H54 (cell line): ENCODE measurements at places on chromosomes 5 and 9.

- DNase-seq, result no peak
Observed at GRCh38 chr5:181223729-181224389, 778 bp downstream of the TRIM41 start.

DNA sequence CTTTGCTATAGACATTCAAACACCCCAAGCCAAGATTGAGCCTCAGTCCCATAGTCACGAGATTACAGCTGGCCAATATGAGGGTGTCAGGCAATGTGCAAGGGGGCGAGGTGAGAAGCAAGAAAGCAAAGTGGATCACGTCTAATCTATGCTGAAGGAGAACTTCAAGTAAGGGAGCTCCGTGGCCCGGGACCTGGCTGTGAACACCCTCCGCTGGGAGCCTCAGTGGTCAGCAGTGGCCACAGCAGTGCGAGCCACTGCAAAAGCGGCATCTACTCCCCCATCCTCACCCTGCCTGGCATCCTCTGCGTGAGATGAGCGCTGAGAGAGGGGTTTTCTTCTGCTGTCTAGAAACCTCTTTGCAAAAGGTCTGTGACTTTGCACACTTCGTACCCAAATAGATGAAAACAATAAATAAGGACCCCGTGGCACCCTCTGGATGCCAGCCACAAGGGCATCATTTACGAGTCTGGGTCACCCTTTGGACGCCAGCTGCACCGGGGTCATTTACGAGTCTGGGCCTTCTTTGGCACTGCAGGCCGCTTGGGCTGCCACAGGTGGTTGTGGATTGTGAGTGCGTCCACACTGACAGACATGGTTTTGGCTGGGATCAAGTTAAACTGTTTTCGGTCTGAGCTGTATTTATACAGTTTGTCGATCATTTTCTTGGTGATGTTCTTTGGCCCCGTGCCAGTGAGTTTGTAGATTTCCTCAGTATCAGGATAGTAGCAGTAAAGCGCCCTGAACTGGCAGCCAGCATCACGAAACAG lies 96.4 kb downstream of the CAMSAP1 start:
- DNase-seq, result no peak

DNA sequence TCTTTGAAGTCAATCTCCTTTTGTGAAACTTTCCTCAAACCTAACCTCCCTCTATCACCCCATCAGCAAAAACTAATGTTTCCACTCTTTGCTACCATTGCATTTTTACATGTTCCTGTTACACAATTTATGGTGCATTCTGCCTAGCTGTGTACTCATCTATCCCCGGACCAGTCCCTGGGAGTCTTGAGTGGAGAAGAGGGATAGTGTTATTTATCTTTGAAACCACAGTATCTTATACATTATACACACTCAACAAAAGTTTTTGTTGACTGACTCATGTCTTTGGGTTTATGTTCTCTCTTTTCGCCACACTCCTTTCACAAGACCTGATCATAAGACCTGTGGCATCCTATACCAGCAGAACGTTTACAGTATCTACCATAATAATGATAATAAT lies 26.4 kb downstream of the TNFAIP8 start:
- DNase-seq, result no peak

- no peak for DNase-seq
Observed at GRCh38 chr5:147093138-147093537, 141.7 kb upstream of the STK32A start.

GRCh38 chr5:139223481-139223880 lies 25.3 kb upstream of the SIL1 start:
- DNase-seq, result no peak

DNA sequence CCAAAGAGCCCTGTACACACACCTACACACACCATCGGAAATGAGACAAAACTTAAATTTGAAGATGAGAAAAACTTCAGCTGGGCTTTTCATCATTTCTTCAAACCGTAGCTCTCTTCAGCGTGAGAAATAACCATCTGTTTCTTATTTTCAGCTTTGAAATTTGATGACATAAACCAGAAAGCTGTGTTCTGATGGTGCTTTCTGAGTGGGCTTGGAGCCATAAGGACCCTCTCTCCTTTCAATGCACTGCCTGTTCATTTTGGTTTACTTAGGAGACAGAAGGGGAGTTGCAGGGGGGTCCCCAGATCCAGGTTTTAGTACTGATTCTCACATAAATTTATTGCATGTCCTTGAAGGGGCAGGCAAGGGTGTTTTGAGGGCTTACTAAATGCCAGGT lies 9.5 kb downstream of the FBXO10 start:
- no peak for DNase-seq

GRCh38 chr5:73592551-73592950 lies 27.0 kb downstream of the UTP15 start:
- DNase-seq, result no peak

GRCh38 chr5:160792732-160793529 lies 59.1 kb downstream of the ATP10B start:
- no peak for DNase-seq

DNA sequence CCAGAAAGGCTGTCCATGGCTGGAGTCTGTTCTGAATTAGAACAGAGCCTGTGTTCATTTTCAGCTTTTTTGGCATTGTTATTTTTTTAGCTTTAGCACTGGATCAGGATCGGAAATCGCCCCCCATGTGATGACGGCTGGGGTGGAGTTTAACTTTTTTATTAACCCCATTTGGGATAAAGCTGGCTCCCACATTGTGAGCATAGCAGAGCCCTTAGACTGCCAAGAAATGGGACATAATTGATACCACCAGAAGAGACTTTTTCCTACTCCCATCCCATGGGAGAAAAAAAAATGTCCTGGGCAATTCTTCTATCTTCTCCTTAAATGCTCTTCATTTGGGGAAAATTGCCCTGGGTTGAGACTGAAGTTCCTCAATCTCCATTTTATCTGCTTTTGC lies 52.4 kb downstream of the SLIT3 start:
- DNase-seq, result no peak

DNA sequence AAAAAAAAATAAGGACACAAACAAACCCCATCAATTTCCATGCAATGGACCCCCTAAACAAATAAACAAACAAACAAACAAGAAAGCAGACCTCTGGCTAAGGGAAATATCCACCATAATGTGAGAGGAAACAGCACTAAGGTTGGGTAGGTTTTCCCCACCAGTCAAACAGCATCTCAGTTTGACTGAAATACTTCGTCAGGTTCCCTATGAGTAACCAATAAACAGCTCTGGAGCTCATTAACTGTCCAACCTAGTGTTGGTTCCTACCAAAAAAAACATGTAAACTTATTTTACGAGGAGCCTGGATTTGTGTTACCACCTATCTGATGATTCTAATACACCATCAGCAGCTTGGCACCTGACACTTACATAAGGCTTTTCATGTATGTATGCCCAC lies 198.5 kb upstream of the TARS1 start:
- DNase-seq, result no peak

DNA sequence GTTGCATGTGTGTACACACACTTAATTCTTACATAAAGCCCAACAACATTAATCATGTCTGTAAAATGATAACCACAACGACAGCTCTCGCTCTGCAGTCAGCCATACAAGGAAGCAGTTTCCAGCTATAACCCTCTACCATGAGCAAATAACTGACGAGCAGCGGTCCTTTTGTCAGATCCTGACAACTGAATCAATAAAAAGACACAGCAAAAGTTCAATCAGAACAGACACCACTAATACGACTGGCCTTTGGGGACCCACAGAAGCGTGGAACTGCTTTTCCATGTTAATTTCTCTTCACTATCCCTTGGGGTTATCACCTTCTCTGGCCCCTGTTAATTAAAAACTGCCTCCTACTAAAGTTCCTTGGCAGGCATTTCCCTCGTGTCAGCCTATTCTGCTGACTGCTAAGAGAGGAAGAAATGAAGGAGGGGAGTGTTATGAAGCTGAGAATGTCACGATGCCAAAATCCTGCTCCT lies 722.8 kb upstream of the GRAMD2B start:
- no peak for DNase-seq

- DNase-seq, result no peak
Observed at GRCh38 chr5:144958002-144958401, 787.3 kb downstream of the KCTD16 start.

DNA sequence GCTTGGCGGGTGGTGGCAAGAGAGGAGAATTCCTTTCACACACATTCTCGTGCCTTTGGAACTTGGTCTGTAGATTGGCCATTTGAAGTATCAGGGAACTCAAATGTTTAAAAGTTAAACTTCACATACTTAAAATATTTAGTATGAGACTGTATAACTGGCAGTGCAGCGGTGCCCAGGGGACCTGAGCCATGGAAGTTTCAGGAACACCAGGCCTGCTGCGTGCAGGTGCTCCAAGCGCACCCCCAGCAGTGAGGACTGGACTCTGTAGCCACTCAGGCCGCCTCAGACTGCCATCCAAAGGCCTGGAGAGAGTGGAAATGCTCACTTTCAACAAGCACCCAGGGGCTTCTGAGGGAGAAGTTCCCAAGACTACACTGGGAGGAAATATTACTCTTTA lies 273.5 kb upstream of the IRX2 start:
- DNase-seq, result no peak

- no peak for DNase-seq
Observed at GRCh38 chr5:162641142-162641813, 573.7 kb downstream of the GABRG2 start.

GRCh38 chr5:155148694-155149093 lies 135.1 kb downstream of the KIF4B start:
- DNase-seq, result no peak

- DNase-seq, result no peak
Observed at GRCh38 chr5:79842991-79843390, 148.1 kb downstream of the MTX3 start.

GRCh38 chr5:60959156-60959555 lies 14.2 kb downstream of the NDUFAF2 start:
- DNase-seq, result no peak

GRCh38 chr5:93342563-93343061 lies 238.4 kb downstream of the NR2F1-AS1 start:
- DNase-seq, result no peak
